ENCODE measurements at places on chromosomes 1 and 21. TPM values are rescaled to one million over a fixed set of nuclear protein-coding genes. Genes with fewer than 3 reads are reported as not detected.

DNA sequence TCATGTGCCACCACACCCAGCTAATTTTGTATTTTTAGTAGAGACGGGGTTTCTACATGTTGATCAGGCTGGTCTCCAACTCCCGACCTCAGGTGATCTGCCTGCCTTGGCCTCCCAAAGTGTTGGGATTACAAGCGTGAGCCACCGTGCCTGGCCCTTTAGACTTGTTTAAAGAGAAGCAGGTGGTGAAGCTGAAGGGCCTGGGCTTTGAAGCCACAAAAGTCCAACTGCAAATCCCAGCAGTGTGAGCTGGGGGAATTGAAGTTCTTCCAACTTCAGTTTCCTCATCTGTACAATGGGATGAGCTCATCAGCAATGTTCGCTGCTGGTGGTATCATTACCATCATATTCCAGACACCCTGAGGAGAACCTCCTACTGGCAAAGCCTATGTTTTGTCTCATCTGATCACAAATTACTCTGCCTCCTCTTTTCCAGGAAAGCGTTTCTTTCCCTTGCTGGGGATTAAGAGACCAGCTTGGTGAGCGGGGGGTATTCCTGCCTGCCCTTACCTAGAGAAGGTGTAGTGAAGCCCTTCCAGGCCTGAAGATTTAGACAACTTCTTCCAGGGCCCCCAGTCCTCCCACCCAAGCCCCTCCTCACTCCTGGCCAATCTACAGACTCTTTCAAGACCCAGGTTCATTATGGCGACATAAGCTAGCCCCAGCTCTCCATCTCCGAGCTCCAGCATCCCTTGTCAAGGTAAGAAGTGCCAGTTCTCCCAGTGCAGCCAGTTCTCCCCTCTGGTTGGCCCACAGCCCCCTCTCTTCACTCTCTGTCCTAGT is 2.4 kb upstream of the SHISA4 start:
- no peaks in the 10 kb centered on the region for H3K27me3 ChIP-seq
- peaks cover 27% of the 10 kb centered on the region for H3K4me1 ChIP-seq
- no peak overlapping the region for H3K27ac ChIP-seq
- no peak for DNase-seq
- no peak overlapping the region for H3K4me3 ChIP-seq

DNA sequence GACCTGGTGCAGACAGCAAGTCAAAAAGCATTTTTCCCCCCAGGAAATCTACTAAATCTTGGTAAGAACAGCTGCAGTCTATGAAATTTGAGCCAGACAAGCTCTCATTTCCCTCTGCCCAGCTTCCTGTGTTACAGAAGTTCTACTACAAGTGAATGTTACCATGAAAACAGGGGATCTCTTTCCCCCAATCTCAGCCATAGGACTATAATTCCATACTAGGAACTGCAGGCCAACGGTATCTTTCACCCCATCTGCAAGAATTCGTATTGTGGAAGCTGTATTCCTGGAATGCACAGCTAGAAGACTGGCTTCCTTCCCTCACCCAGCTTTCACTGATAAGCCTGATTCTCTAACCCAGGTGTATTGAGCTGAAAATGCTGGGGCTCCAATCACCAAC is 1655.4 kb downstream of the BRINP3 start:
- H3K27ac ChIP-seq = no peak overlapping the region
- no peak for DNase-seq
- no peak overlapping the region for H3K4me3 ChIP-seq
- H3K36me3 ChIP-seq = no peaks in the 10 kb centered on the region
- no peaks in the 10 kb centered on the region for H3K27me3 ChIP-seq

DNA sequence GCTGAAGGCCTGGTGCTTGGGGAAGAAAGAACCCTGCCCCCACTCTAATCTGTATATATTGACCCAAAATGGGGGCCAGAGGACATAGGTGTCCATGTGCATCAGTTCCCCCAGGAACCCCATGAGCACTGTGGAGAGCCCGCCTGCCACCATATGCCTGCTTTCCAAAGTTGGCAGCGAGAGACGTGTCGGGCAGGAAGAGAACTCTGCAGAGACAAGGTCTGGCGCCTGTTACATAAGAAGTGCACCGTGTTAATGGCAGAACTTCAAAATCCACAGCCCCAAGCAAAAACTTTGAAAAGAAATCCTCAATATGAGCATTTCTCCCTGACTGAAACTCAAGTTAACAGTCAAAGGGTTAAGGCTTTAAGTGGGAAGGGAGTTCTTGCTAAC is 8.0 kb downstream of the CTNNBIP1 start:
- H3K36me3 ChIP-seq = no peaks in the 10 kb centered on the region
- peak overlapping the region; percentile 89 for H3K27ac ChIP-seq
- no peaks in the 10 kb centered on the region for H3K27me3 ChIP-seq

Gene PLA2G2C
- not detected for total RNA-seq

Gene GPBP1L1
- total RNA-seq = 69.7 TPM

GRCh38 chr1:212977781-212978645 is 27.7 kb downstream of the VASH2 start:
- no peak overlapping the region for H3K27ac ChIP-seq
- no peaks in the 10 kb centered on the region for H3K36me3 ChIP-seq
- no peaks in the 10 kb centered on the region for H3K27me3 ChIP-seq
- no peaks in the 10 kb centered on the region for H3K4me1 ChIP-seq
- no peak overlapping the region for H3K4me3 ChIP-seq

DNA sequence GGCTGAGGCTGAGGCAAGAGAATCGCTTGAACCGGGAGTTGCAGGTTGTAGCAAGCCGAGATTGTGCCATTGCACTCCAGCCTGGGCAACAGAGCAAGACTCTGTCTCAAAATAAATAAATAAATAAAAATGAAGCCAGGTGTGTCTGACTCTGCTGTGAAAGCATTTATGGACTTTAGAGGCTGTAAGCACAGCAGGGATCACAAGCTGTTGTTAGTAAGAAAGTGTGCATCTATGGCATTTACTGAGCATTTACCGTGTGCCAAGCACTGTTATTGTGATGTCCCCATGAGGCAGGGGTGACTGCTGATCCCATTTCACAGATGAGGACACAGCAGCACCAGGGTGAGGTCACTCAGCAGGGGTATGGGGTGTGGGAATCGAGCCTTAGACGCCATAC is 20.1 kb downstream of the FAM151A start:
- no peak overlapping the region for H3K27ac ChIP-seq
- H3K4me1 ChIP-seq = no peaks in the 10 kb centered on the region
- H3K27me3 ChIP-seq = no peaks in the 10 kb centered on the region
- DNase-seq = no peak
- H3K4me3 ChIP-seq = no peak overlapping the region

- no peaks in the 10 kb centered on the region for H3K36me3 ChIP-seq
- no peaks in the 10 kb centered on the region for H3K27me3 ChIP-seq
- no peak overlapping the region for H3K27ac ChIP-seq
- no peak overlapping the region for H3K4me3 ChIP-seq
- peak; percentile 28 for DNase-seq
Observed at GRCh38 chr1:235297579-235297978, 30.4 kb downstream of the ARID4B start.

GRCh38 chr1:149936992-149937705 is 470 bp upstream of the MTMR11 start:
- peak overlapping the region; percentile 5 for H3K4me3 ChIP-seq
- peaks cover 23% of the 10 kb centered on the region for H3K4me1 ChIP-seq
- H3K27ac ChIP-seq = no peak overlapping the region
- DNase-seq = no peak

DNA sequence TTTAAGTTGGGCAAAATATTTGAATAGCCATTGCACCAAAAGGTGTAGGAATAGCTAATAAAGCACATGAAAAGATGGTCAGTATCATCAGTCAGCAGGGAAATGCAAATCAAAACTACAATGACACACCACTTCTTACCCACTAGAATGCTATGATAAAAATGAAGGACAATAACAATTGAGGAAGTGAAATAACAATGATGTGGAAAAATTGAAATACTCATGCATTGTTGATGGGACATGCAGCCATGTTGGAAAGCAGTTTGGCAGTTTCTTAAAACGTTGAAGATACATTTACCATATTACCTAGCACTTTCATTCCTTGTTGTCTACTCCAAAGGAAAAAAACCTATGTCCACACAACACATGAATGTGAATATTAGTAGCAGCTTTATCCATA is 28.4 kb downstream of the HSD3B1 start:
- DNase-seq = no peak
- no peaks in the 10 kb centered on the region for H3K27me3 ChIP-seq
- H3K27ac ChIP-seq = no peak overlapping the region

- no peaks in the 10 kb centered on the region for H3K36me3 ChIP-seq
- no peak overlapping the region for H3K27ac ChIP-seq
- no peaks in the 10 kb centered on the region for H3K4me1 ChIP-seq
- H3K27me3 ChIP-seq = no peaks in the 10 kb centered on the region
- H3K4me3 ChIP-seq = peak overlapping the region; percentile 86
Observed at GRCh38 chr1:179082999-179083335, 1.1 kb downstream of the TOR3A start.

GRCh38 chr1:42043182-42043581 is 110.0 kb upstream of the GUCA2B start:
- H3K36me3 ChIP-seq = no peaks in the 10 kb centered on the region
- DNase-seq = peak; percentile 28
- peaks cover 7% of the 10 kb centered on the region for H3K27me3 ChIP-seq

GRCh38 chr1:224014330-224014649 is 99.6 kb upstream of the FBXO28 start:
- no peak overlapping the region for H3K4me3 ChIP-seq
- H3K27ac ChIP-seq = no peak overlapping the region
- H3K4me1 ChIP-seq = no peaks in the 10 kb centered on the region
- DNase-seq = no peak

DNA sequence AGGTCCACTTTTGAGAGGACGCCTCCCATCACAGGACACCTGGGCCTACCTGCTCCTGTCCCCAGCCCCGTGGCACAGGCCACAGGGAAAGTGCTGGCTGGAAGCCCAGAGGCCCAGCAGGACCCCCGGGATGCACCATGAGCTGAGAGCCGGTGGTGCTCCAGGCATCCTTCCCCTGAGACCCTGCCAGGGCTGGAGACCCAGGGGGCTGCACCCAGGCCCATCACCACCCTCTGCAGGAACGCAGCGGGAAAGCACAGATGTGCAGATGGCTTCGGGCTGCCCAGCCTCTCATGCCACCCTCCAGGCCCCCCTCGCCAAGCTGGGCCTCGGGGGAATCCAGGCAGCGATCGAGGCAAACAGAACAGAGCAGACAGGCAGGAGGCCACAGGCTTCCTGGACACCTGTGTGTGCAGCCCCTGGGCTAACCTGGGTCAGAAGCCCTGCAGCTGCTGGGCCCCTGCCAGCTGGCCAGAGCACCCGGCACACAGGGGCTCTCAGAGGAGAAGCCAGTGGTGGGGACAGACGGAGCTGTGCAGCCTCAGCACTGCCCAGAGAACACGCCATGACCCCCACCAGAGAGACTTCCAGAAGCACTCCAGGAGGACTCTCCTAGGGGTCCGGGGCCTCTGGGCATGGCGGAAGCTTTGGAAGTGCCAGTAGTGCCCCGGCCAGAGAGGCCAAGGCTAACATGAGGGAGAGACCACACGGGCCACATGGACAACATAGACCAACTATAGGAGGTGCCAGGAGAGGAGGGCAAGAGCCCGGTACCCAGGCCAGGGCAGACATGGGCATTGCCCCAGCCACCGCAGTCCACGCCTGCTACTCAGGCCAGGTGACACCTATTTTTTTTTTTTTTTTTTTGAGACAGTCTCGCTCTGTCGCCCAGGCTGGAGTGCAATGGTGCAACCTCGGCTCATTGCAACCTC is 71.4 kb downstream of the ARHGEF16 start:
- no peak overlapping the region for H3K27ac ChIP-seq
- DNase-seq = no peak
- peaks cover 21% of the 10 kb centered on the region for H3K4me1 ChIP-seq
- H3K27me3 ChIP-seq = no peaks in the 10 kb centered on the region
- H3K36me3 ChIP-seq = no peaks in the 10 kb centered on the region
- H3K4me3 ChIP-seq = no peak overlapping the region

GRCh38 chr1:43622471-43622870 is 27.5 kb upstream of the KDM4A start:
- no peaks in the 10 kb centered on the region for H3K4me1 ChIP-seq
- no peak overlapping the region for H3K27ac ChIP-seq
- peak; percentile 5 for DNase-seq
- H3K27me3 ChIP-seq = no peaks in the 10 kb centered on the region
- H3K4me3 ChIP-seq = no peak overlapping the region

- H3K27ac ChIP-seq = no peak overlapping the region
- no peaks in the 10 kb centered on the region for H3K27me3 ChIP-seq
- no peaks in the 10 kb centered on the region for H3K36me3 ChIP-seq
- no peaks in the 10 kb centered on the region for H3K4me1 ChIP-seq
- no peak overlapping the region for H3K4me3 ChIP-seq
Observed at GRCh38 chr1:214389734-214390133, 108.8 kb downstream of the SMYD2 start.

- no peak overlapping the region for H3K27ac ChIP-seq
- H3K4me1 ChIP-seq = no peaks in the 10 kb centered on the region
- H3K36me3 ChIP-seq = peaks cover 43% of the 10 kb centered on the region
- DNase-seq = no peak
- H3K27me3 ChIP-seq = no peaks in the 10 kb centered on the region
Observed at GRCh38 chr21:37224861-37225839, 42.0 kb downstream of the VPS26C start.

Gene CD160
- total RNA-seq = not detected

- no peaks in the 10 kb centered on the region for H3K36me3 ChIP-seq
- H3K27ac ChIP-seq = no peak overlapping the region
- H3K27me3 ChIP-seq = no peaks in the 10 kb centered on the region
- H3K4me3 ChIP-seq = no peak overlapping the region
Observed at GRCh38 chr1:79128722-79129121, 122.2 kb upstream of the ADGRL4 start.

Gene PRMT2
- 110 TPM for total RNA-seq
